IPS-NIHi11 (cell line): ENCODE measurements at places on chromosomes 16 and 17.

DNA sequence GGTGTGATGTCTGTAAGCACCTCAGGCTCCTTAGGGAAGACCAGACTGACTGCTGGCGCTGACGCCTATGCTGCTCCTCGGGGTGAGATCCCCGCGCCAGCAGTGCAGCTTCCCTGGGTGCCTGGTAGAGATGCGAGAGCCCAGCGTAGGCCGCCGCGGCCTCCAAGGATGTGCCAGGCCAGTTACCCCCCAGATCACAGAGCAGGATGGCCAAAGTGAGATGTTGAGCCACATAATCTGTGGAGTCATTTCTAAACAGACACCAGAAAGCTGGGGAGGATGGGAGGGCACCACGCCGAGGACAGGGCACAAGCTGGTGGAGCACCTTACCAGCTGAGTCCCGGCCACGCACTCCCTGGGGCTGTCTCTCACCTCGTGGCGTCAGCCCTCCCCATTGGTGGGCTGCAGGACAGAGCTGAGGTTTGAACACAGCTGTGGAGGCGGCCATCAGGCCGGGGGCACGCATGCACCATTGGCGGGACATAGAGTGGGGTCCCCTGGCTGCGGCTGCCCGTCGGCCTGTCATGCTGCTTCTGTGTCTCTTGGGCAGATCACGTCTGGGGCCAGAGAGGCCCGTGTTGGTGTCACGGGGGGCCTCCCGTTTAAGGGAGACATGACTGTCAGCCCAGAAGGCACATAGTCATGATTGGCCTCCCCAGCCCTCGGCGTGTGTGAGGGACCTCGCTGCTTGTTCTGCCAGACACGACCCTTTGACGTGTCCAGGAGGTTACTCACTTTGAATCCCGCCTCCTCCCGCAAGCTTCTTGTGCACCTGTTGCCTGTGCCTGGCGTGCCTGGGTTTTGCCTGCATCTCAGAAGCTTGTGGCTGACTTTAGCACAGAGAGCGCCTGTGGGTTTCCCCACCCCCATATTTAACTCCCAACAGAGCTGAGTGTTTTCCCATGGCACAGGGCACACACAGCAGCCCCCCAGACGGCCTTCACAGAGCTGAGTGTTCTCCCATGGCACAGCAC lies 21.9 kb downstream of the MAPK8IP3 start:
- no peak for DNase-seq

- no peak for DNase-seq
Observed at GRCh38 chr17:57412520-57413096, 156.3 kb downstream of the MSI2 start.

GRCh38 chr16:31273676-31274075 lies 13.9 kb downstream of the ITGAM start:
- DNase-seq = no peak

DNA sequence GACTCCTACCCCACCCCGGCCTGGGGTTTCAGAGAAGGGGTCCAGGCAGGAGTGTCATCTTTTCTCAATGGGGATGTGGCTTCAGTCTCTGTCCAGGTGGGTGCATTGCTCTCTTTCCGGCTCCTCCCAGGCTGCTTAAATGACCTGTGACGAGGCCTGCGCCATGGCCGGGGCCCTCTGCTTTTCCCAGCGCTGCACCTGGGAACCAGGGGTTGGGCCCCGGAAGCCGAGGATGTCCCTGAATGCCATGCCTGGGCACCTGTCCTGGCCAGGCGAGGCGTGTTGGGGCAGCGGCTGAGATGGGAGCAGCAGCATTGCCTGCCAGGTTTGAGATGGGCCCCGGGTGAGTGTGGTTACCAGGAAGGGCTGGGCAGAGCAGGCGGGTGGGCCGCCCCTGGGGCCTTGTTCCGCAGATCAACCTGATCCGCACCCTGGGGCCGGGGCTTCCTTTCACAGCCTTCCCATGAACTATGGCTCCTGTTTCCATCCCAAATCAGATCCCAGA lies 147.4 kb downstream of the SEC14L1 start:
- DNase-seq = no peak

- no peak for DNase-seq
Observed at GRCh38 chr17:78588258-78589030, 11.2 kb upstream of the DNAH17 start.

DNA sequence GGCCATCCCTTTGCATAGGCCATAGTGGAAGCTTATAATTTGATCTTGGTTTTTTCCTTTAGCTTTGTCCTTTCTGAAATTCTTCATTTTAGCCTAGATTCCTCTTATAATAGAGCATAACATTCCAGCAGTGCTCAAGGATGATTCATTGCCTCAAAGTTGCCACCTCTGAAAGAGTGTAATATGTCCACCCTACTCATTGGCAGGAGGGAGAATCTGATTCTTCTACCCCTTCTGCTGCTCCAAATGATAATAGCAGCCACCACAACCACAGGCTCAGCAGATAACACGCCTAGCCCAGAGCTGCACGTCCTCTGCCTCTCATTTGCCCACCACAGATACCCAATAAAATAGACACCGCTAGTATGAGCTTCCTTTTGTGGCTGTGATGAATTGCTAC lies 337.4 kb upstream of the HSBP1 start:
- no peak for DNase-seq

- DNase-seq = no peak
Observed at GRCh38 chr16:80610481-80611156, 69.8 kb downstream of the DYNLRB2 start.

GRCh38 chr17:60526726-60527125 lies 684 bp upstream of the APPBP2 start:
- DNase-seq = no peak

DNA sequence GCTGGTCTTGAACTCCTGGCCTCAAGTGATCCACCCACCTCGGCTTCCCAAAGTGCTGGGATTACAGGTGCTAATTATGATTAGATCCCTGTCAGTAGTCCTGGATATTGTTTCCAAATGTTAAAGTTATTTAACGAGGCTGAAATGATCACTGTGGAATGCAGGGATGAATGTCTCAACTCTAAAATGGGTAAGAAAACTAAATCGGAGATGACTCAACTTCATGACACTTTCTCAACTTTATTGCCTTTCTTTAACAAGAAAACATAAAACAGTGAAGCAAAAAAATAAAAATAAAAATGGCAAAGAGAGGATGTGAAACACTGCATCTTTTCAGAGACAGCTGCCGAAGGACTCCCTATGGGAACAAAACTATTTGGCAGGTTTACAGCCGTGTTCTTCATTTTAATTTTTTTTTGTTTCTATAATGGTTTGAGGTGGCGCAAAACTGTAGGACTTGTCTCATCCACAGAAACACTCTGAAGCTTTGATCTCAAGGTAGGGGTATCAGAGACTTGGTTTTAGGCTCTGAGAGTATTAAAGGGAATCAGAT lies 382.0 kb downstream of the GRIN2A start:
- DNase-seq = no peak

- no peak for DNase-seq
Observed at GRCh38 chr16:21638573-21638975, 13.8 kb downstream of the IGSF6 start.

DNA sequence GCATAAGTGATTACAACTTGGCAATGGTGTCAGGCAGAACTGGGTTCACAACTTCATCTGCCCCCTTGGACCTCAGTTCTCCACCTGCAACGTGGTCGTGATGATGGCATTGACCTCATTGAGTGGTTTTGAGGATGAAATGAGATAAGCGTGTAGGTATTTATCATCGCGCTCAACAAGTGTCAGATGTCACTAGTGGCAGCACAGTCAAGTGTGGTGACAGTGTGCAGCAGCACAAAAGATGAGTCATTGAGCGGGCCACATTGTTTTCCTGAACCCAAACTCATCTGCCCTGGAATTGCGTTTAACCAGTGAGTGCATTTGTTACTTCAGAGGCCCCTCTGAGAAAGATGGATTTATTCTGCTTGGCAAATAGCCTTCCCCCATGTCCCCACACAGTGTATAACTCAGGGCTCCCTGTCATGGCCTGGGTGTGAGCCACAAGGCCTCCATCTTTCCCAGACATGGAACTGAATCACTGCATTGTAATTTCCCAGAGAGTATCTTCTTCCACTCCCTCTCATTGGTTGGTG lies 20.9 kb downstream of the IRX3 start:
- DNase-seq = no peak

DNA sequence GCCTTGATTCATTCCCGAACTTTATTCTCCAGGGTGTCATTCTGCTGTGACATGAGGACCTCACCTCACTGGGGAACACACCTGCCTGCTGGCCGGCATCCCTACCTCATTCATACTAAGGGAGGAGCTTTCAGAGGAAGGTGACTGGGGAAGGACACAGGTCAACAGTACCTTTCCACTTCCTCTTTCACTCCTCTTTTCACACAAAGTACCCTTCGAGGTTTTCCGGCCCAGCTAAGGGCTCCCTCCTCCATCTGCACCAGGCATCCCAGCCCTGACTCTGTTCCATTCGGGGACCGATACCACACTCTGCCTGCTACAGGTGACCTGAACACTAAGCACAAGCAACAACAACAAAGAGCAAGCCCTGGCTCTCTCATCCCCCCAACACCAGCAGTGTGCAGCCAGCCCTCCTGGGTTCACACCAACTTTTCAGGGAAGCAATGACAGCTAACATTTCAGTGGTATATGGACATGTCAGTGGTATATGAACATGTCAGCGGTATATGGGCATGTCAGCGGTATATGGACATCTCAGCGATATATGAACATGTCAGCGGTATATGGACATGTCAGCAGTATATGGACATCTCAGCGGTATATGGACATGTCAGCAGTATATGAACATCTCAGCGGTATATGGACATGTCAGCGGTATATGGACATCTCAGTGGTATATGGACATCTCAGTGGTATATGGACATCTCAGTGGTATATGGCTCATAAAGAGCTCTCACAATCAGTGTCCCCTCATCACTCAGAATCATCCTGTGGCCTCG lies 16.0 kb downstream of the TRIM25 start:
- DNase-seq = no peak

- no peak for DNase-seq
Observed at GRCh38 chr16:3431779-3432219, 11.5 kb downstream of the ZNF597 start.

DNA sequence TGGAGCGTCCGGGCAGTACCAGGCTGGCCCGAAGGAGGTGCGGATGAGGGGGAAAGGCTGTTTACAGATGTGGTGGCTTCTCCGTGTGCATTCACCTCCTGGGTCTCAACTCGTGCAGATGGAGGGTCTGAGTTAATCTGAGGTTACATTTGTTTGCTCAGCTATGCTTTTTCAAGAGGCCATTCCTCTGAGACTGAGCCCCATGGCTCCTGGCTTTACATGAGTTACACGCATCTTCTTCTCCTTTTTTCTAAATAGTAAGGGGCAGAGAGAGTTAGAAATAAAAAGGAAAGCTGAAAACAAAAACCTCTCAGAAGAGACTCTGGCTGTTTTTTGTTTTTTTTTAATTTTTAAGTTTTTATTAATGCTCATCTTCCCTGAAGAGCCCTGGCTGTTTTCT lies 29.0 kb downstream of the IRF8 start:
- DNase-seq = no peak

GRCh38 chr16:29943846-29944799 lies 17.8 kb upstream of the TMEM219 start:
- DNase-seq = peak; percentile 71

GRCh38 chr17:78252111-78252634 lies 20.7 kb downstream of the TMEM235 start:
- DNase-seq = no peak

- DNase-seq = no peak
Observed at GRCh38 chr17:74177018-74177450, 26.4 kb upstream of the RPL38 start.

GRCh38 chr17:61361084-61361483 lies 38.6 kb upstream of the TBX2 start:
- DNase-seq = no peak

GRCh38 chr17:65855245-65855644 lies 293.8 kb upstream of the AXIN2 start:
- no peak for DNase-seq

DNA sequence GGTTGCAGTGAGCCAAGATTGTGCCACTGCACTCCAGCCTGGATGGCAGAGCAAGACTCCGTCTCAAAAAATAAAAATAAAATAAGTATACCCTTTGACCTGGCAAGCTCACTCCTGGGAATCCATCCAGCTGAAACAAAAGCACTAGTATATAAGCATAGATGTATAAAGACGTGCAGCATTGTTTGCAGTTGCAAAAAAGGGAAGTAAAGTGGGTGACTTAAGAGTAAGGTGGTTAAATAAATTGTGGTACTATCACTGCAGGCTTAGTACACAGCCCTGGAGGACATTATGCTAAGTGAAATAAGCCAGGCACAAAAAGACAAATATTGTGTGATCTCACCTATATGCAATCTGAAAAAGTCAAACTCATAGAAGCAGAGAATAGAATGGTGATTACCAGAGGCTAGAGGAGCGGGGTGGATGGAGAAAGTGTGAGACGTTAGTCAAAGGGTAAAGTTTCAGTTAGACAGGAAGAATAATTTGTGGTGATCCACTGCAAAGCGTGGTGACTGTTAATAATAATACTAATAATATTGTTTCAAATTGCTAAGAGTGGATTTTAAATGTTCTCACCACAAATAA lies 113.0 kb downstream of the MYO1D start:
- DNase-seq = no peak

- DNase-seq = peak; percentile 70
Observed at GRCh38 chr16:57810197-57811031, 8.1 kb upstream of the KIFC3 start.

GRCh38 chr16:27374804-27375425 lies 27.1 kb upstream of the IL21R start:
- DNase-seq = peak; percentile 93

GRCh38 chr17:1830288-1830687 lies 483 bp downstream of the RPA1 start:
- DNase-seq = peak; percentile 40

DNA sequence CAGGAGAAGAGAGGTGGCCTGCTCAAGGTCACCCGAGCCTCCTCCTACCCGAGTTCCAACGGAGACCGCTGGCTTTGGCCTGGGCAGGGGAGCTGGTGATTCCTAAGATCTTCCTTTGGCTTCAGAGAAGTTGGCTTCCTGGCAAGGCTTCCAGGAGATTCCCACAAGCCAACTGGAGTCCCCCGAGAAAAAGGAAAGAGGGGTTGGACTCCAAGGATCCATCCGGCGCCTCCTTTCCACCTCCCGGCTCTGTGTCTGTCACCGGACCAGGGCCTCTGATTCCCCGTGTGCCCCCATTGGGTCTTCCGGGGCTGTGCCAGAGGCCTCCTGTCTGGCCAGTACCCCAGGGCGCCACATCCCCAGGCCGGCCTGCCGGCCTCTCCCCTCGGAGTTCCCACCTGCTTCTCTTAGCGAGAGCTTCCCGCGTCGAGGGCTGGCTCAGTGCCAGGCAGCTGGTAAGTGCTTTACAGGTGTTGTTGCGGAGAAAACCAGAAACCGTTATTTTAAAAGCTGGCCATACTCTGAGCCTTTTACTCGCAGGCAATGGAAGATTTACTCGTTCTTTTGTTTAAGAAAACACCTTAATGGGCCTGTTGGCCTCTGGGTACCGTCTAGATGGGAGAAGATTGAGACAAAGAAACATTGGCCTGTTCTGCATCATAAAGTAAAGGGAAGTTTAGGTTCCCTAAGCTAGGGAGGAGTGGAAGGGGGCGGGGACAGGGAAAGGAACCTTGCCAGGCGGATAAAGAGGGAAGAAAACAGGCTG lies 258.4 kb upstream of the SDK2 start:
- DNase-seq = peak; percentile 62

GRCh38 chr16:19833581-19833980 lies 51.1 kb downstream of the GPRC5B start:
- no peak for DNase-seq
